ENCODE measurements at places on chromosomes 7 and 10.

- no peak for DNase-seq
Measured at GRCh38 chr7:47377741-47378140, 204.2 kb downstream of the TNS3 start.

- DNase-seq, result no peak
Measured at GRCh38 chr7:133819695-133820094, 307.4 kb upstream of the LRGUK start.

GRCh38 chr7:101848208-101848951, 31.0 kb downstream of the CUX1 start:
- DNase-seq, result no peak

DNA sequence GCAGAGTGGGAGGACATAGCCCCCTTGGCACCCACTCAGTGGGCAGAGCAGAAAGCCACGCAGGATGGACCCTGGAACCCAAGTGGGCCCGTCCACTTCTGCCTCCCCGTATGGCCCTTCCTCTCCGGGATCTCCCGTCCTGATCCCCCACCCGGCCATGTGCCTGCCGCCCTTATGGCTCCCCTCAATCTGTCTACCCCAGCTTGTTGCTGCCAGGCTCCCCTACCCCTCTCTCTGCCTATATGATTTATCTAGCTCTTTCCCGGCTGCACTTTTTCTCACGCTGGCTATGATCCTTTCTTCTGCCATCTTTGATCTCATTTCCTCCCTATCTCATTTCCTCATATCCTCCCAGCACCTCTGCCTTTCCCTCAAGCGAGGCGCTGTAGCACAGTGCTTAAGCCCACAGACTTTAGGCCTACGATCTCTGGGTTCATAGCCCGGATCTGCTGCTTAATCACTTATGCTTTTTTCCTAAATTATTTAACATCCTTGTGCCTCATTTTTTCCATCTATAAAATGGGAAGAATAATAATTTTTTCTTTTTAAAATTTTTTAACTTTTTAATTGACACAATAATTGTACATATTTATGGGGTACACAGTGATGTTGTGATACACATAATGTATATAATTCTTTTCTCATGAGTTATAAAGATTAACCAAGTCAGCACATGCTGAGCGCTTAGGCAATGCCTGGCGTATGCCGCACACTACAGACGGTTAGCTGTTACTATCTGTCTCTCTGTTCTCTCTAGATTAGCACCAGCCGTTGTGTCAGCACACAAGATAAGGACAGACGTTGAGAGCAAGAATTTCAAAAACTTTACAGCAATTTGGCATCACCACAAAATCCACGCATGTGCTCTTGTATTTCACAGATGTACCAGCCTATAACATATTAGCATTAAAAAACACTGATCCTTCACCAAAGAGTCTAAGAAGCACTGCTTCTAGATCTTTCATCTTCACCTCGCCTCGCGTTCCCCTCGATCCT, 18.1 kb downstream of the KCNH2 start:
- DNase-seq, result no peak

GRCh38 chr7:150468241-150468640, 17.8 kb downstream of the GIMAP8 start:
- DNase-seq, result no peak

- no peak for DNase-seq
Measured at GRCh38 chr7:82527851-82528250, 84.3 kb upstream of the CACNA2D1 start.

DNA sequence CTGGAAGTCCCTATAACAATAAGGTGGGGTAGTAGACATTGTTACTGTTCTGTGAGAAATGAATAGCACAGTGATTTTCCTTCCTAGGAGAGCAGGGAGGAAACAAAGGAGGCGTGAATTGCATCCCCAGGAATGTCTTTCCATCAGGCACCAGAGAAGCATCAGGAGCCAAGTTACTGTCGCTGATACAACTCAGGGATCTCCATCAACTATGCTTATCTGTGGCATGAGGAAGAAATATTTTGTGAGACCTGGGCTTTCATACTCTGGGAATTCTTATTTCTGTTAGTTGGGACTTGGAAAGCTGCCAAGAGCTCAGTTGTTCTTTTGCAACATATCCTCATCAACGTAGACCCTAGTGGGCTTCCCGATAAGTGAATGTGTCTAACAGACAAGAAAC, 622.3 kb downstream of the SUGCT start:
- DNase-seq, result no peak

DNA sequence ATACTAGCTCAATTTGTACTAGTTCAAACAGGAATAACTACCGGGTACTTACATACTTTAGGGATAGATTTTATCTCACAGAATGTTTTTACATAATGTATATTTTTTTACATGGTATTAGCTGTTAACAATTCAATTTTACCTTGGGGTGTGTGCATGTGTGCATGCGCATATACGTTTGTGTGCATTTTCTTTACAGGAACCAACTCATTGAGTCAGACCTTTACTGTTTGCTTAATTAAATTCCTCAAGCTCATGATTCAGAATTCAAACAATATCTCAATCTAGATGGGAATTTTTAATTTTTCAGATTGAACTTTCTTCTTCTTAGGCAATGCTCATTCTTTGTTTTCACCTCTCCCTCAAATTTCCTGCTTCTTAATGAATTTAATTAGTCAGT, 24.7 kb upstream of the WASL start:
- no peak for DNase-seq

GRCh38 chr7:8365499-8366110, 67.8 kb upstream of the NXPH1 start:
- no peak for DNase-seq

- no peak for DNase-seq
Measured at GRCh38 chr7:106779877-106780276, 85.2 kb upstream of the PIK3CG start.

- DNase-seq, result no peak
Measured at GRCh38 chr10:68633816-68634466, 73.8 kb downstream of the TET1 start.

DNA sequence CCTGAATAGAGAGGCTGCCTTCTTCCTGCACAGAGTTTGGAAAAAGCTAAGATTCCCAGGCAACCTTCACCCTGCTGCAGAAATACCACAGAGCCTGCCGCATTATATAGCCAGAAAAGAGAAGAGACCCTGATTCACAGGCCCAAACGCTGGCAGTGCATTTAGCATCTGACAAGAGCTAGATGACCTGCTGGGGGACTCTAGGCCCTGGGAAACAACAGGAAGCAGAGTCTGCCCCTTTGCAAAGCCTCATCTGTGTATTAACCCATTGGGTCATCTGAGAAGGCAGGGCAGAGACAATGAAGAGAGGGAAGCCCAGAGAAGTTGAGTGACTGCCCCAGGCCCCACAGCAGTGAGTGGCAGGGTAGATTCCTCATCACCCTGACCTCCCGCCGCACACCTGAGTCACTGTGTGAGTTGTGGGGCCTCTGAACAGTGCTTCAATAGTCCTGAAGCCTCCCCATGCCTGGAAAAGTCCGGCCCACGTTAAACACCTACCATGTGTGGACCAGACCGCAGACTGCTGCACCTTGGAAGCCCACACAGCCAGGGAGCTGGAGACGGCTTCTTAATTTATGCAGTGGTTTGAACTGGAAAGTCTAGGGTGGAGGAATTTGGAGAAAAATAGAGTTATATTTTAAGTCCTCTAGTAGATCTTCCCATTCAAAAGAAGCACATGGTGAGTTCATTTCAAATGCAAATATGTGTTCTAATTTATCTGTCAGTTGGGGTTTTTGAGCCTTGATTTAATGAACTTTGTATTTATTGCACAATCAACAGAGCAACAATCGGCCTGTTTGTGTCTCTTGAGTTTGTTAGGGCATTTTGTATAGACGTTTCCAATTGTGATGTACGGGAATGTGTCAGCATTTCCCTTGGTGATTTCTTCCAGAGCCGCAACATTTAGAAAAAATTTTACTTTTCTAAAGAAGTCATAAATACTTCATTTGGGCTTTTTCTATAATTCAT, 80.4 kb upstream of the GPR26 start:
- no peak for DNase-seq

- no peak for DNase-seq
Measured at GRCh38 chr10:91220954-91221675, 652 bp downstream of the PCGF5 start.

- DNase-seq, result no peak
Measured at GRCh38 chr10:3469639-3470020, 297.0 kb upstream of the PITRM1 start.

DNA sequence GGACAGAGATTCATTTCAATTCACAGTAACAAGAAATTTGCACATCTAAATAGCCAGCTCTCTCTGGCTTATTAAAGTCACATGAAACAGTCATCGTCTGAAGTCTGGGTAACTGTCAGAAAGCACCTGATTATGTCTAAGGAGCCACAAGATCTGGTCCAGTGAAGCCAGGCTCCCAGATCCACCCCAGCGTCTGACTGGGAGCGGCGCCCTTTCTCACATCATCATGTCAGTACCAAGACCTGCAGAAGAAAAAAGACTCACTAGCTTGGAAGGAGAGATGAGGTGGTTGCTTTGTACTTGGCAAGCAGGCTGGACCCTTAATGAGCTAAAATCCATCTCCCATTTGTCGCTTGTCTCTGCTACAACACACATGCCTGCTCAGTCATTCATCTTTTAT, 58.4 kb downstream of the VOPP1 start:
- no peak for DNase-seq

DNA sequence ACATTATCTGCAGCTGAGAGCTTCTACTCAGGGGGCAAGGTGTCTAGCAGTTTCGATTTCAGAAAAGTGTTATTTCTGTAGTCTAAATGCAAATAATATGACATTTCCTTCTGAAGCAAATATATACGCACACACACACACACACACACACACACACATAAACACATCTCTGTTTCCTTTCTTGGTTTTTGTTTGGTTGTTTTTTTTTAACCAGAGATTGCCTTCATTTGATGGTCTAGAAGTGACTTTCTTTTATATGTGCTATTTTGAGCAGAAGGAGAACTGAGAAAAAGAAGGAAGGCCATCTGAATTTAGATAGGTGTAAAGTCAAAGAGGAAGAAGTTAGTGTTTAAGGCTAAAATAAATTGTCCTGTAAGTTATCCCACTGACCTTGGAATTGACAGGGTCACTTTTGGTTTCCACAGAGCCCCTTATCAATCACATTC, 142.2 kb downstream of the TRIL start:
- DNase-seq, result no peak

DNA sequence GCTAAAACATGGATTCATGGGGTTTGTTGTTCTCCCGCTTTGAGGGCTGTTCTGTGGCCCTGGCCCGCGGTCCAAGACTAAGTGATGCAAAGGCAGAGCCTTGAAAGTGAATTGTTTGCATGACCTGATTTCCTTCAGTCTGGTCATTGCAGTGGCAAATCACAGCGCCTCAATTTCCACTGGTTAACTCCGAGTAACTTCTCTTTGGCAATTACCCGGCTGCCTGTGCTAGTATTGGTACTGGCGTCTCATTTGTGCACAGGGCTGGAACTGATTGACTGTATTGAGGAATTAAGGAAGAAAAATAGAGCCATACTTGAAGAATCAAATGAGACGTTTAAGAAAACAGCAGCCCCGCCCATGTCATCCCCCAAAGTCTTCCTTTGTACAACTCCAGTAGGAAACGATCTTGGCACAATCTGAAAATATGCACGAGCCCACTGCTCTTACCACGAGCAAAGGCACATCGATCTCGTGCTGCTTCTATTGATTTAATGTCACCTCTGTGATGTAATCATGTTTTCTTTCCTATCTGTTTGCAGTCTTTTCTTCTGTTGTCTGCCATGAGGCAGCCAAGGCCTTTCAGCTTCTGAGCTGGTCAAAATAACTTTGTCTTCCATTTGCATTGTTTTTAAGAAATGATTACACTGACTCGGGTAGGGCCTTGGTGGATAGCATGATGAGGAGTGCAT, 60.6 kb upstream of the SHH start:
- no peak for DNase-seq

DNA sequence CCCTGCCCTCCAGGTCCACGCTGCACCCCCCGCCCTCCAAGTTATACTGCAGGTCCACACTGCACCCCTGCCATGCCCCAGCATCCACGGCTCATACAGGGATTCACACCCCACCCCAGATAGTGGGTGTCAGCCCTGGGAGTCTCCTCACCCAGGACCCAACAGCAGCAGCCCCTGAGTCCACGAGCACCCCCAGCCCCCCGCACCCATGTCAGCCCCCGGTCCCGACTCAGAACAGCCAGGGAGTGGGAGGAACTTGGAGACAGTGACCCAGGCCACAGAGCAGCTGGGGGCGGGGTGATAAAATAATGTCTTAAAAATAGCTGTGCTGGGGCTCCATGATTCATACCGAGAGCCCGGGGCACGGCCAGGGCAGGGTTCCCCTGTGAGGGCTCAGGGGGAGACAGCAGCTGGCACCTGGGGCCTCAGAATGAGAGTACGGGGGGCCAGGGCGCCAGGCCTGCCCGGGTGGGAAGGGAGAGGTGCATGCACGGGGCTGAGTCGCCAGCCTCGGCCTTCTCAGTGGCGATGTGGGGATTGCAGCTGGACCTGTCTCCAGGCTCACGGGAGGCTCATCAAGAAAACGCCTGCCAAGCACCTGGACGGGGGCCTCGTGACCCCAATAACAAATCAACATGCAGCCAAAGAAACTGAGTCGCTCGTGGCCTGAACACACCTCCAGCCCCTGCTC, 29.8 kb downstream of the ADAP1 start:
- peak; percentile 34 for DNase-seq

DNA sequence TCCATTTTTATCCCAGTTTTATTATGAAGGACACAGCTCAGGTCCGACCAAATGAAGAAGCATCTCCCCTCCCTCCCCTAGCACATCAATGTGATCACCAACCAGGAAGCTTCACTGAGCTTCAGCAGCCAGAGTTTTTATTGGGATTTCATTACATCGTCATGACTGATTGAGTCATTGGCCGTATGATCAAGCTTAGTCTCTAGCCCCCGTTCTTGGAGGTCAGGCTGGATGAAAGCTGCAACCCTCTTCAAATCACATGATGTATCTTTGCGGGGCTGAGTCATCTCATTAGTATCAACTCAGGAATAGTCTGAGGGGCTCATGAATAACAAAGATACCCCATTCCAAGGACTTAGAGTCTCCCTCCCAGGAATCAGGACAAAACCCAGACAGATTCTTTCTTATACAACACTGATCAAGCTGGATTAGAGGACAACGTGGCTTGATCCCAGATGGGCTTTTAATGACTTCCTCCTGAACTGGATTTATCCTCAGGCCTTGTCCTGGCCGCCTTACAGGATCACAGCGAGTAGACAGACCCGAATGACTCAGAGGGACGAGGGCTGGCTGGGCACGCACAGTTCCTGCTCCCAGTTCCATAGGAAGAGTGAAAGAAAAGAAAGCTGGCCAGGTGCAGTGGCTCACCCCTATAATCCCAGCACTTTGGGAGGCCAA, 14.5 kb downstream of the LIMK1 start:
- DNase-seq, result no peak

DNA sequence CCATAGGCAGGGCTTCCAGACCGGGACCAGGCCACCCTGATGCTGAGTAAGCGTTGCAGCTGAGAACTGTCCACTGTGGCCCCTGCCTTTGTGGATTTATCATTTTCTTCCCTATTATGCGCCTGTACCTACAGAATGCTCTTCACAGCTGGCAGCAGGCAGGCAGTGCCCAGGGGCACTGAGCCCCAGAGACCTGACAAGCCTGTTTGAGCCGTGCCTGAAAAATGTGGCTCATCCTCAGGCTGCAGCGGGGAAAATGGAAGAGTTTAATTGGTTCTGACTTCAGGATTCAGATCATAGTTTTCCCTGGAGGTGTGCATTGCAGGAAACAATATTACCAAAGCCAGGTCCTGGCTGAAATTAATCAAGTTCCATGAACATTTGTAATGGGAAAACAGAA, 200.2 kb downstream of the ZNF438 start:
- no peak for DNase-seq
